Activated CD4-positive, alpha-beta T cell treated with anti-CD3 and anti-CD28 coated beads, Interleukin-2, amount 50 U/mL, for 48 hours (primary cell): ENCODE measurements at places on chromosomes 1 and 21.

DNA sequence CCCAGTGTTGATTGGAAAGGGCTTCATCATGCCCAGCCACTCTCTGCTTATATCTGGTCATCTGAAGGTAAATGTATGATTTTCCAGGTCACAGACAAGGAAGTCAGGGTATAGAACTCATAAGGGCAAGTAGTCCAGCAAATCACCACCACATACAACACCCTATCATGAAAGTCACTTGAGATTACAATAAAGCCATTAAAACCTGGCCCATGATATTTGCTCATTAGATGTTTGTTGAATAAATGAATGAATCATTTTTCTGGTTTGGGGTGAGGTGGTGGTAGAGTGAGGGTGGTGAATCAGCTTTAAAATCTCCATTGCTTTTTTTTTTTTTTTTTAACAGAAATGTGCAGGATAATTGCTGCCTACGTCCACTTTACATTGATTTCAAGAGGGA, 91.9 kb downstream of the TGFB2 start:
- no peak for DNase-seq

GRCh38 chr1:227918083-227918700, 29.5 kb downstream of the WNT9A start:
- no peak for DNase-seq

GRCh38 chr1:2625311-2625710, 7.5 kb downstream of the MMEL1 start:
- DNase-seq: no peak

DNA sequence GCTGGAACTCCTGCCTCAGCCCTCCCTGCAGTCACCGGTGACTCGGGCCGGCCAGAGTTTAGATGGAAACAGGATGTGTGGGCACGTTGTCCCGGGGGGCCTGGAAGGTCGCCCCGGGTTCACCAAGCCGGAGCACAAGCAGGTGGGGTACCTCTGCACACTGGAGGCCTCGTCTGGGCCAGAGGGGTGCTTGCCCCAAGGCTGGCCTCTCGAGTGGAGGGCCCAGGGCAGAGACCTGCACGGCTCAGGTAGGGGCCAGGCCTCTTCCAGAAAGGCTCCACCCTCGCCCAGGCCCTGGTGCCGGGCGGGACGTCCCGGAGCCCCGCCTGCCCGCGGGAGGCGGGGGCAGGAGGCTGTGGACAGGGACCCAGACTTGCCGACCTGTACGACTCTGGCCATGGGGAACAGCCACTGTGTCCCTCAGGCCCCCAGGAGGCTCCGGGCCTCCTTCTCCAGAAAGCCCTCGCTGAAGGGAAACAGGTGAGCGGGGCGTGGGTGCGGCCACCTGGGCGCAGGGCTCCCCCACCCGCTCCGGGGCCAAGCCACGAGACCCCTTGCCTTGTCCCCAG, at the start of gene PLEKHN1:
Gene PLEKHN1, plus strand, starts transcription at position 348 of the 569 bp plus-strand sequence. Its CDS starts 50 bp downstream, at position 398.
- peak; percentile 60 for DNase-seq

- no peak for DNase-seq
Observed at GRCh38 chr1:156006666-156007376, 13.9 kb downstream of the SSR2 start.

DNA sequence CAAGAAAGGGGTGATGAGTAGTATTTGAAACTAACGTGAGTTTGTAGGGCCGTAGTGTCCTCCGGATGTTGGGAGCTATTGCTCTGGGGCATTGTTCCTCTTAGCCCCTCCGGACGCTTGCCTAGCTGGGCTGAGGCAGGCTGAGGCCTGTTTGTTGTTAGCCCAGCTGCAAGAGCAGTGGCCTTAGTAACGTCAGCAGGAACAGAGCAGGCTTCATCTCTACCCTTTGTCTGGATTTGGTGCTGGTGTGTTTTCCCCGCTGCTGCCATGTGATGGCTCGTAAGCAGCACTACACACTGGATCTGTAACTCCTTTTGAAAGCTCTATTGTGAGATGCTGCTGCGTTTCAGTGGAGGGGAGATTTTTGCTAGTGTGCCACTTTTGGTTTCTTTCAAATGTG, 57.6 kb downstream of the DNM3 start:
- no peak for DNase-seq

DNA sequence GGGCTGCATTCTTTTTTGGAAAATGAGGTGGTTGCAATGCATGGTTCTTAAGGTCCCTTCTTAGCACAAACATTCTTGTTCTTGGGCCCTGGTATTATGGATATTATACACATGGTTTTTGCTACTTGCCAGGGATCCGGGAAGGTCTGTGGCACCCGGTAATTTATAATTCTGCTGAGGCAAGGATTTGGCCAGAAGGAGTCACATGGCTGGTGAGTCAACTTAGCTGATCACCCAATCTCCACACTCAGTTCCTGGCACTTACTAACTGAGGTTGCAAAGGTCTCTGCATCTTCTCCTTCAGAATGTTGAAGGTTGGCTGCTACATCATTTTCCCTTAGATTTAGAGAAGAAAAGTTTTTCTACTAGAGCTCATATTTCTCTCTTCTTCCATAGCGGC, 112.5 kb downstream of the ROR1 start:
- no peak for DNase-seq

GRCh38 chr21:39444421-39445180, 977 bp downstream of the LCA5L start:
- no peak for DNase-seq

- DNase-seq: no peak
Observed at GRCh38 chr1:2358651-2359640, 32.4 kb downstream of the MORN1 start.

- no peak for DNase-seq
Observed at GRCh38 chr1:200453553-200453905, 43.7 kb upstream of the ZNF281 start.

DNA sequence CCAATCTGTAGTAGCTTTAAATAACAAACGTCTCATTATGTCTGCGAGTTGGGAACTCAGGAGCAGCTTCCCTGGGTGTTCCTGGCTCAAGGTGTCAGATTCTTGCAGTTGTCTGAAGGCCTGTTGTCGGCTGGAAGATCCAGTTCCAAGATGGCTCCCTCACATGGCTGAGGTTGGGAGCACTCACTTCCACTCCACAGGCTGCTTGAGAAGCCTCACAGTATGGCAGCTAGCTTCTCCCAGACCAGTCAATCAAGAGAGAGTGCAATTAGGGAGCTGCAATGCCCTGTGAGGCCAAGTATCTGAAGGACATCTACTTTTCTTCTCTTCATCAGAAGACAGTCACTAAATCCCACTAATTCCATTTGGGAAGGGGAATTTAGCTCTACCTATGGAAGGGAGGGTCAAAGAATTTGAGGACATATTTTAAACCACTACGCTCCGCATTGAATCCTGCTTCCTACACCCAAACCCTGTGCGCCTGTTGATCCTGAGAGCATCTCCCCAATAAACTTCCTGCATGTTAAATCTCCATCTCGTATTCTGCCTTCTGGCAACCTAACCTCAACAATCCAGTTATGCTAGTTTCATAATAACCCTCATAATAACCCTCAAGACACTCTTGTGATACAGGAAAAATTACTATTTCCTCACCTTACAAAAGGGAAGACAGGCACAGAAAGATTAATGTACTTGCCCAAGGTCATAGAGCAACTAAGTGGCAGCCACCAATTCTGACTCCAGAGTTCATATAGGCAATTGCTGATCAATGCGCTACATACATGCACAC, 3.6 kb upstream of the VPS26C start:
- DNase-seq: no peak

GRCh38 chr21:20721151-20721550, 277.1 kb upstream of the NCAM2 start:
- DNase-seq: no peak

DNA sequence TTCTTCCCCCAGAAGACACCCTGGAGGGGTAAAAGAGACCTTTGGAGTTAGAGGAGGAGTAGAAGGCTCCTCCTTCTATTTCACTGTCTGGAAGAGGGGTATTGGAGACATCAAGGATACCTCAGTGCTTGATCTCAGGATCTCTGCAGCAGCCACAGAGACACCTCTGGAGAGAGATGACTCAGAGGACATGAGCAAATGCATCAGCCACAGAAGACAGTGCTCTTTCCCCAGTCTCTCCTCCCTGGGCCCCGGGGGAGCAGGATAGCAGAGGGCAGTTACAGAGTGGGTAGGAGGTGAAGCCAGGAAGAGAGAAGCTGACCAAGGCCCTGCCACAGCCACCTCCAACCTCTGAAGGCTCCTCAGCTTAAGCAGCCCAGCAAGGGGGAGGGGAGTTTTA, 15.3 kb upstream of the TEDDM1 start:
- DNase-seq: no peak

- no peak for DNase-seq
Observed at GRCh38 chr1:37720231-37721130, 28.2 kb downstream of the CDCA8 start.

DNA sequence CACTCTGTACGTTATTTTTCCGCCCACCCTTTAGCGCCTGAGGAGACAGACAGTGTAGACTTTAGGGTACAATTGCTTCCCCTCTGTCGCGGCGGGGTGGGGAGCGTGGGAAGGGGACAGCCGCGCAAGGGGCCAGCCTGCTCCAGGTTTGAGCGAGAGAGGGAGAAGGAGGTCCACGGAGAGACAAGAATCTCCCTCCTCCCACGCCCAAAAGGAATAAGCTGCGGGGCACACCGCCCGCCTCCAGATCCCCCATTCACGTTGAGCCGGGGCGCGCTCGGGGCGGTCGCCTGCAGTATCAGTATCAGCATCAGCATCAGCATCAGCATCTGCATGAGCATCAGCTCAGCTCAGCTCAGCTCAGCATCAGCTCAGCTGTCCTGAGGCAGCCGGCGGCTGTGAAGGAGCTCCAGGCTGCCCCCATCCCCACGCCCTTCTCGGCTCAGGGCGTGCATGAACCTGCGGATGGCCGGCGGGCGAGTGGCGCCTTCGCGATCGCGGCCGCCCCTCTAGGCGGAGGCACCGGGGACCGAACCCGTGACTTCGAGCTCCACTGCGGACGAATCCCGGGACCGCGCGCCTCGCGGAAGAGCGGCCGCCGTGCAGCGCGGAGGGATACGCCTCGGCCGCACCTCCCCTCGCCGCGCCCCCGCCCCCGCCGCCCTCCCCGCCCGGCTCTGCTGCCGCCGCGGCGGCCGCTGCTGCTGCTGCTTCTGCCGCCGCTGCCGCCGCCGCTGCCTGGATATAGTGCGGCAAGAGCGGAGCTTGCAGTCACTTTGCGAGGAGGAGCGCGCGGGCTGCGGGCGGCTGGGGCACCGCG, at the start of gene NCAM2:
Gene NCAM2, plus strand, starts transcription at position 774 of the 820 bp plus-strand sequence.
- DNase-seq: peak; percentile 54

- DNase-seq: no peak
Observed at GRCh38 chr1:203139976-203140475, 12.5 kb downstream of the ADORA1 start.

GRCh38 chr1:67597336-67597735, 87.7 kb upstream of the GADD45A start:
- DNase-seq: no peak
